ENCODE measurements at places on chromosomes 1 and 21. TPM values are rescaled to one million over a fixed set of nuclear protein-coding genes. Genes with fewer than 3 reads are reported as not detected.

- DNase-seq: no peak
Measured at GRCh38 chr1:179128520-179128919, 46.6 kb downstream of the TOR3A start.

DNA sequence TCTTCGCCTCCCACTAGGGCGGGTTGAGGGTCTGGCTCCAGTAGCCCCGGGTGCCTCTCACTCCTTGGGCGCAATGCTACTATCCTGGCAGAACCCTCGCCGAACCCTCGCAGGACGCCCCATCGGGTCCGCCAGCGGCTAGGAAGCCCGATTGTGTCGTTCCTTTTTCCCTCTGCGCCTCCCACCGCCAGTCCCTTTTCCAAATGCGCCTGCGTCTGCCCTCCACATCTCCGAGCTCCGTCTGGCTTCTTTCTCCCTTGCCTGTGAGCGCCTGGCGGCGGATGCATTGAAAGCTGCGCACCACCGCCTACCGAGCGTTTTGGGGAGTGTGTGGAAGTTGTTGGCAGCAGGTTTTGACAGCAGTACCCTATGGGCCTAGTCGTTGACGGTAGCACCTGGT is 1.0 kb upstream of the DIRAS3 start:
- peak; percentile 69 for DNase-seq

CEP350 gene
- 28.8 TPM for total RNA-seq

DNA sequence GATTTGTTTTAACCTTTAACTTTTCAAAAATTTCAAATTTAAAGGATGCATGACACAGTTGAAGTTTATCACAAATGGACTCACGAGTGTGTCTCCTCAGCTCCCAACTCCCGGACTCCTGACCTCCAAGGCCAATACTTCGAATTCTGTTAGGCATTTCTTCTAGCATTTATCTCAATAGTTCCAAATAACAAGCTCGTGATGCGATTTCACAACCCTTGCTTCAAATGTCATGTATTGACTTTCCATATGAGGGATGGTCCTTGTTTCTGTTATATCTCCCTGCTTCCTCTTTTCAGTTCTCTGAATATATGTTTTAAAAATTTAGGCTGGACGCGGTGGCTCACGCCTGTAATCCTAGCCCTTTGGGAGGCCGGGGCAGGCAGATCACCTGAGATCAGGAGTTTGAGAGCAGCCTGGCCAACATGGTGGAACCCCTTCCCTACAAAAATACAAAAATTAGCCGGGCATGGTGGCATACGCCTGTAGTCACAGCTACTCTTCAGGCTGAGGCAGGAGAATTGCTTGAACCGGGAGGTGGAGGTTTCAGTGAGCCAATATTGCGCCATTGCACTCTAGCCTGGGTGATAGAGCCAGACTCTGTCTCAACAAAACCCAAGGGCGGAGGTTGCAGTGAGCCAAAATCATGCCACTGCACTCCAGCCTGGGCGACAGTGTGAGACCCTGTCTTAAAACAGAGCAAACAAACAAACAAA is 52.0 kb upstream of the TINAGL1 start:
- no peak for DNase-seq

GRCh38 chr21:14259747-14260146 is 43.8 kb downstream of the RBM11 start:
- peak; percentile 13 for DNase-seq

DNA sequence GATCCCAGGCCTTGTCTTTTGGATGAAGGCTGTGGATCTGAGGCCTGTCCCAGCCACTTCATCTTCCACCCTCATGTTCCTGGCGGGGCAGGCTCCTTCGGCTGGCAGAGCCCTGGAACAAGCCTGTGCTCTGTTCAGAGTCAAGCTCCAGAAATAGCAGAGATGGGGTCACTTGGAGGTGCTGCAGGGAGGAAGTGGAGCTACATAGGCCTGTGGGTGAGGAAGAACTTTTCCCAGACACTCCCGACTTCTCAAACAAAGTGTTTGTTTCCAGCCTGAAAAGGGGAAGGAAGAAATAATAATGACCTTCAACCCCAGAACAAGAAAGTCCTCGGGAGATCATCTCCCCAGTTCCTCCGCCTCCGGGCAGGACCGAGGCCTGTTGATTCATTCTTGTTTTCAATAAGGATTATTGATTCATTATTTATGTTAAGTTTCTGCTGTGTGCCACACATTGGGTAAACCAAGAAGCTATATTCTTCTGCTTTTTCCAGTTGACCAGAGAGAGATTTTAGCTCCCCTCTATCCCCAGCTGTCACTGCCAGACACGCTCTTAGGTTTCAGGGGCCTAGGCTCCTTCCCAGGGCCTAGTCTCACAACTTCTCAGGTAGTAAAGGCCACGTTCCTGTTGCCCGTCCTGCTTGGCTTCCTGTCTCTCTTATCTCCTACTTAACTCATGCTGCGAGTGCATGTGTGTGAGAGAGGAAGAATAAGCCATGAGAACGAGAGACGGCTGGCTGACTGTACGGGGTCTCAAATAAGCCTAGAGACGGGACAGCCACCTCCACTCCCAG is 16.9 kb downstream of the IKBKE start:
- DNase-seq: no peak

DNA sequence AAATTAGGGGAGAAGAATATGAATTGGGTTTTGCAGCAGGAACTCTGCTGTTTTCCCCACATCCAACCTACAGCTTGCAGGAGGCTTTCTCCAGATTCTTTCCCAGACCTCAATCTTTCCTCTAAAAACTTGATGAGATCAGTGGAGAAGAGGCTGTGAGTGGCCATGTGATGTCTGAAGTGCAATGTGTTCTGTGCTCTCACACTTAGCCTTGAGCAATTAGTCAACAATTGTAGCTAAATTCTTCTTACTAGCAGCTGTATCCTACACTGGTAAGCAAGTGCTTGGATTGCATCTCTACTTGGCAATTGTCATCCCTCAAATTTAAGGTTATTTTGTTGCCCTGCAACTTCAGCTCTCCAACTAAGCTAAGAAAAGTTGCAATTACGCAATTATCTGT is 807.3 kb upstream of the RGS18 start:
- DNase-seq: no peak

- no peak for DNase-seq
Measured at GRCh38 chr1:226584164-226584563, 35.6 kb downstream of the STUM start.

DNA sequence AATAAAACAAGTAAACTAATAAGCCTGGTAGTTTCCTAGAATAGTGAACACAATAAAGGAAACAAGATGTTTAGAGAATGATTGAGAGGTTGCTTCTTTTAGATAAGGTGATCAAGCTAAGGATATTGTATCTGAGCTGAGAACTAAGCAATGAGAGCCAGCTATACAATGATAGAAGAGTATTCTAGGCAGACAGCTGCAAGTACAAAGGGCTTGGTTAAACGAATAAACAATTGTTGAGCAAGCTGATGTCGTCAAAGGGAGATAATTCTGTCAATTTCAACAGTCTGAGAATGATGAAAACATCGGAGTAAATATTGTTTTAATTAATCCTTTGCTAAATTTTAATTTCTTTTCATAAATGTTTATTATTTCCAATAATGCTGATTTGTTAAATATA is 5.5 kb upstream of the FH start:
- DNase-seq: no peak

IPO9 gene
- 47.9 TPM for total RNA-seq

KANK4 gene
- total RNA-seq: 14.5 TPM

- no peak for DNase-seq
Measured at GRCh38 chr1:43363935-43364525, 3.8 kb downstream of the ELOVL1 start.

DNA sequence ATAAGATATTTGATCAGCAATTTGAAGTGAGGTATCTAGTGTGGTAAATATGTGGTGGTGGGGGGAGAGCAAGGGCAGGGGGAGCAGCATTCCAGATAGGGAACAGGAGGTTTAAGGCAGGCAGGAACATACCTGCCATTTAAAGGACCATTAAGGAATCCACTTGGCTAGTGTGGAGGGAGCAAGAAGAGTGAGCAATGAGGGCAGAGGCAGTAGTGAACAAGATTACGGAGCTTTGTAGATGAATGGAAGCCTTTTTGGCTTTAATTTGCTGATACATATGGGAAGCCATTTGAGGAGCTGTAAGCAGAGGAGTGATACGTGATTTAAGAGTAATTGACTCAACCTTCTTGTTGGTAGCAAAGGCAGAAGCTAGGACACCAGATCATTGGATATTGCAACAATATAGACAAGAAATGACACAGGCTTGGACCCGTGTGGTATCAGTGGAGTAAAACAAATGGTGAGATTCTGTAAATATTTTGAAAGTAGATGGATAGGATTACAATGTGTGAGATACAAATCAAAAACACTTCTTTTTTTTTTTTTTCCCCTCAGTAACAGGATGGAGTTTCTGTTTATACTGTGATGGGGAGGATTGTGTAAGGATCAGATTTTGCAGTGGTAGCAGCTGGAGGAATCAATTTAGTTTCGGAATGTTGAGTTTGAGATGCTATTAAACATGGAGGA is 73.8 kb upstream of the B3GALT2 start:
- no peak for DNase-seq

OR2C3 gene
- total RNA-seq: not detected

DNA sequence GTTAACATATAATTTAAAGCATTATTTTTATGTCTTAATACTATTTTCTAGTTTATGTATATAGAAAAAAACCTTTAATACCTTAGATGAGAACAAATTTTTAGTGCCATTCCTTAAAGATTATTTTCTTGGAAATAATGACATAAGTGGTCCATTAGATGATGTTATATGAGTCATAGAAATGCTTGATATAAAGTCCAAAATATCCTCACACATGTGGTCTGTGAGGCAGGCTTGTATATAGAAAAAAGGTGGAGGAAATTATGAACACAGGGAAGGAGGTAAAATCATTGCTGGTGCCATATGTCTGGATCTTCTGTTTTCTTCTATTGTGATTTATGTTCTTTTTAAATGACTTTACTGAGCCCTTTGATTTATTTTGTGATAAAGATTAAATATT is 79.3 kb downstream of the MAP3K7CL start:
- DNase-seq: peak; percentile 70

CCDC30 gene
- 2.2 TPM for total RNA-seq

DNA sequence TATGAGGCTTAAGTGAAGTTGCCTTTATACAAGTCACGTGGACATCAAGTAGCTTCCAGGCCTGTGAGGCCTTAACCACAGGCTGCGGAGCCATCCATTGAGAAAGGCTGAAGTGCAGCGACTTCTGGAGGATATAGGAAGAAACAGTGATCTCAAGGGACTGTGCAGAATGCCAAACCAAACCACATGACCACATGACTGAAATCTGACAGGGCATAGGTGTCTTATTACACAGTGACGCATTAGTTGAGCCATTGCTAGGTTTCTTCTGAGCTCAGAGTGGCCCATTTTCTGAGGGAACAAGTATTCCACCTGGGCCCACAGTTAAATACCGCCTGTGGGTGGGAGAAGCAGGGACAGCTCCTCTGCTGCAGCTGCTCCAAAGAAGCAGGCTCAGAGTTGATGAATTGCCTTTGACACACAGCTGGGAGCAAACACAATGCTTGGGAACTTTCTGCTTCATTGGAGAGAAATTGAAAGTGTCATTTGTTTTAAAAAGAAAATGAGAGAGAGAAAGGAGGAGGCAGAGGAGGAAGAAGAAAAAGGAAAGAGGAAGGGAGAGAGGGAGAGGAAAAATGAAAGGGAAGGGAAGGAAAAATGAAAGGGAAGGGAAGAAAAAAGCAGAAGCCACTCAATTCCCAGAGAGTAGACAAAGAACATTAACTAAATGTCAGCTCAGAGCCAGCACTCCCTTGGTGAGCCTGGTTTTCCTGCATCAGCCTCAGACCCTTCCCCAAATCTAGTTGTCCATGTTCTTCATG is 94.4 kb downstream of the COLGALT2 start:
- DNase-seq: peak; percentile 100

SMCP gene
- total RNA-seq: not detected

CELSR2 gene
- 10.0 TPM for total RNA-seq

GRCh38 chr1:184199036-184199435 is 147.5 kb downstream of the TSEN15 start:
- DNase-seq: peak; percentile 53

- DNase-seq: no peak
Measured at GRCh38 chr1:24872061-24872850, 57.8 kb downstream of the RUNX3 start.

GRCh38 chr1:17795836-17796645 is 40.9 kb downstream of the ACTL8 start:
- DNase-seq: no peak

DNA sequence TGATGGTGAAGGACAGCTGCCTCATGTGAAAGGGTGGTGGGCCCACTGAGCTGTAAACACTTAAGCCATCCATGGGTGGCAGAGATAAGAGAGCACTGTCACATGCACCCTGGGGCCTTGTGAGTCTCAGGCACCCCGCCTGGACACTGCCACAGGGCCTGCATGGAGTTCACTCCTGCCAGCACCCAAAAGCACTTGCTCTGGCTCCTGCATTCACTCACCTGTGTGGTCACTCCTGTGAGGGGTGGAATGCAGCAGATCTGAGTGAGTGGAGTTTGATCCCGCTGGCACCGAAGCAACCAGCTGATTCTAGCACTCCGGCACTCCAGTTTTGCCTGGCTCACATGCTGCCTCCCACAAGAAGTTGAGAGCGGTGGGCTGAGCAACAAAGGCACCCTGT is 1142.1 kb upstream of the PRMT6 start:
- DNase-seq: no peak

GRCh38 chr1:71045463-71046028 is 2.1 kb downstream of the PTGER3 start:
- no peak for DNase-seq

IL20 gene
- total RNA-seq: not detected

RGS8 gene
- total RNA-seq: 0.12 TPM

DNA sequence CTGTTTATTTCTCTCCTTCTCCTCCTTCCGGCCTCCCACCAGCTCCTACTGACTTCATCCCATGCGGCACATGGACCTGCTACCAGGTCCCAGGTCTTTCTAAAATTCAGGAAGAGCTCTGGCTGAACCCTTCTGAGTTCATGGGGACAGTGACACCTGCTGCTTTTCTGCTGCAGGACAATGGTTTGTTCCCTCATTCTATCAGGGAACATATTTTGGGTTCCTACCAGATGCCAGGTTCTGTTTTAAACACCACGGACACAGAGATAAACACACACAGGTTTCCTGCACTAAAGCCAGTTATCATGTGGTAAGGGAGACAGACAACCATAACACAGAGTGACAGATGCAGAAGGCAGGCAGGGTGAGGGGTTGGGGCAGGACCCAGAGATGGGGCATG is 114.0 kb upstream of the RAB4A start:
- no peak for DNase-seq

- no peak for DNase-seq
Measured at GRCh38 chr1:30445449-30445848, 277.9 kb downstream of the MATN1 start.

Measured in astrocyte (in vitro differentiated cells and primary cell).